CD8-positive, alpha-beta memory T cell (primary cell): ENCODE measurements at places on chromosomes 2 and 18. TPM values are rescaled to one million over a fixed set of nuclear protein-coding genes. Genes with fewer than 3 reads are reported as not detected.
A peak's percentile ranks its signal among the peaks of the same experiment; 100 is the strongest.

- H3K27me3 ChIP-seq = no peaks in the 10 kb centered on the region
- H3K4me3 ChIP-seq = no peak overlapping the region
- DNase-seq = no peak
- no peaks in the 10 kb centered on the region for H3K36me3 ChIP-seq
Observed at GRCh38 chr2:101130081-101130480, 21.1 kb downstream of the TBC1D8 start.

GRCh38 chr2:100365434-100365833 lies 43.1 kb upstream of the LONRF2 start:
- no peak overlapping the region for H3K27ac ChIP-seq
- H3K27me3 ChIP-seq = no peaks in the 10 kb centered on the region
- DNase-seq = no peak
- no peak overlapping the region for H3K4me3 ChIP-seq
- H3K4me1 ChIP-seq = no peaks in the 10 kb centered on the region

DNA sequence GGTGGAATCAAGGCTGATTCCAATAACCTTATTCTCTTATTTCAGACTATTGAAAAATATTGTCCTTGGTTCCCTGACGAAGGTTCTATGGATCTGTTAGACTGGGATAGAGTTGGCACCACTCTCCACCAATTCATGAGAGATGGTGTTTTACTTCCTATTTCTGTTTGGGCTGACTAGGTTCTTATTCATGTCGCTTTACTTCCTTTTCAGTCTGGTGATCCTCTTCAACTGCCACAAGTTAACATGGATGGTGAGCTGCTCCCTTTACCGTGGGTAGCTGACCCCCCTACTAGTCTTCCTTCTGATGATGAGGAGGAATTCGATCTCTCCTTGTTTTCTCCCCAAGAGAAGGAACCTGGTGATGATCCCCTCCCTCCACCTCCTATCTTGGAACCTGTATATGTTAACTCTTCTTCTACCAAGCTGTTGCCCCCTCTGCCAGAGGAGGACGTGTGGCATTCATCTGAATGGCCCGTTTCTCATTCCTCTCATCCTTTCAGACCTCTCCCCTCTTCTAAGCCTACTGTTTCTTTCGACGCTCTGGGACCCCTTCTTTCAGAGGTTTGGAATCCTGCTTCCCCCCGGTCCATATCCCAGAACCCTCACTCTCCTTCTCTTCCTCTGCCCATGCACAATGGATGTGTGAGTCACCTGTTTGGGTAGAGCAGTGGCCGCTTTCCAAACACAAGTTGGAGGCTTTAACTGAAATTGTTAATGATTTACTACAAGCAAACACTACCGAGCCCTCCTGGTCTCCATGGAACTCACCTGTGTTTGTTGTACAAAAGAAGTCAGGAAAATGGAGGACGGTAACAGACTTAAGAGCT lies 13.5 kb upstream of the CNOT11 start:
- no peak for DNase-seq
- no peaks in the 10 kb centered on the region for H3K27me3 ChIP-seq
- H3K4me1 ChIP-seq = no peaks in the 10 kb centered on the region
- H3K4me3 ChIP-seq = no peak overlapping the region
- H3K27ac ChIP-seq = no peak overlapping the region

GRCh38 chr2:237623428-237624403 lies 3.7 kb upstream of the LRRFIP1 start:
- H3K4me3 ChIP-seq = no peak overlapping the region
- no peaks in the 10 kb centered on the region for H3K36me3 ChIP-seq
- H3K27me3 ChIP-seq = peaks cover 3% of the 10 kb centered on the region
- H3K4me1 ChIP-seq = peaks cover 5% of the 10 kb centered on the region

- H3K27me3 ChIP-seq = no peaks in the 10 kb centered on the region
- DNase-seq = no peak
- no peak overlapping the region for H3K27ac ChIP-seq
- H3K36me3 ChIP-seq = no peaks in the 10 kb centered on the region
- no peak overlapping the region for H3K4me3 ChIP-seq
- no peaks in the 10 kb centered on the region for H3K4me1 ChIP-seq
Observed at GRCh38 chr18:10410472-10411308, 43.7 kb upstream of the APCDD1 start.

GRCh38 chr2:10329880-10330699 lies 27.4 kb downstream of the HPCAL1 start:
- H3K27ac ChIP-seq = peak overlapping the region; percentile 76
- H3K4me3 ChIP-seq = peak overlapping the region; percentile 86
- DNase-seq = peak; percentile 60
- peaks cover 81% of the 10 kb centered on the region for H3K4me1 ChIP-seq
- H3K36me3 ChIP-seq = peaks cover 4% of the 10 kb centered on the region
- H3K27me3 ChIP-seq = no peaks in the 10 kb centered on the region

DNA sequence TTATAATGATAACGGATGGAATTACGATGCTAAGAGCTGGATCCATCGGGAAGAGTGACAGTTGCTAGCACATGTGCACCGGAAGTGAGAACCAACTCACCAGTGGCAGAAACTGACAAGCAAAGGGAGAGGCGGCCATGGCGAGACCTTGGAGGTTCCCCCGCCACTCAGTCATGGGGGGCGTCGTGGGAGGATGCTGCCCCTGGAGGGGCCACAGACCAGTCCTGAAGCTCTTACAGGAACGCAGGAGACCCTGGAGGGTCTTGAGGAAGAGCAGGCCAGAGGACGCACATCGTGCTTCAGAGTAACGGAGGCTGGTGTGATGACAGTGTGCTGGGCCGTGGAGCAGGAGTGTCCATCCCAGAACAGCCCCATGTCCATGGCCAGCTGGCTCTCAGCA lies 53.1 kb upstream of the KCNG2 start:
- no peak overlapping the region for H3K27ac ChIP-seq
- H3K4me3 ChIP-seq = no peak overlapping the region
- H3K27me3 ChIP-seq = no peaks in the 10 kb centered on the region
- no peaks in the 10 kb centered on the region for H3K4me1 ChIP-seq

- no peaks in the 10 kb centered on the region for H3K36me3 ChIP-seq
- H3K27me3 ChIP-seq = no peaks in the 10 kb centered on the region
- DNase-seq = no peak
- no peaks in the 10 kb centered on the region for H3K4me1 ChIP-seq
- H3K4me3 ChIP-seq = no peak overlapping the region
Observed at GRCh38 chr18:34695310-34695709, 14.8 kb upstream of the DTNA start.

Gene POTEI
- not detected for total RNA-seq
